ENCODE measurements at places on chromosomes 2 and 18.

- DNase-seq = no peak
These were observed 184.7 kb downstream of the MYCN start for GRCh38 chr2:16124881-16125613.

DNA sequence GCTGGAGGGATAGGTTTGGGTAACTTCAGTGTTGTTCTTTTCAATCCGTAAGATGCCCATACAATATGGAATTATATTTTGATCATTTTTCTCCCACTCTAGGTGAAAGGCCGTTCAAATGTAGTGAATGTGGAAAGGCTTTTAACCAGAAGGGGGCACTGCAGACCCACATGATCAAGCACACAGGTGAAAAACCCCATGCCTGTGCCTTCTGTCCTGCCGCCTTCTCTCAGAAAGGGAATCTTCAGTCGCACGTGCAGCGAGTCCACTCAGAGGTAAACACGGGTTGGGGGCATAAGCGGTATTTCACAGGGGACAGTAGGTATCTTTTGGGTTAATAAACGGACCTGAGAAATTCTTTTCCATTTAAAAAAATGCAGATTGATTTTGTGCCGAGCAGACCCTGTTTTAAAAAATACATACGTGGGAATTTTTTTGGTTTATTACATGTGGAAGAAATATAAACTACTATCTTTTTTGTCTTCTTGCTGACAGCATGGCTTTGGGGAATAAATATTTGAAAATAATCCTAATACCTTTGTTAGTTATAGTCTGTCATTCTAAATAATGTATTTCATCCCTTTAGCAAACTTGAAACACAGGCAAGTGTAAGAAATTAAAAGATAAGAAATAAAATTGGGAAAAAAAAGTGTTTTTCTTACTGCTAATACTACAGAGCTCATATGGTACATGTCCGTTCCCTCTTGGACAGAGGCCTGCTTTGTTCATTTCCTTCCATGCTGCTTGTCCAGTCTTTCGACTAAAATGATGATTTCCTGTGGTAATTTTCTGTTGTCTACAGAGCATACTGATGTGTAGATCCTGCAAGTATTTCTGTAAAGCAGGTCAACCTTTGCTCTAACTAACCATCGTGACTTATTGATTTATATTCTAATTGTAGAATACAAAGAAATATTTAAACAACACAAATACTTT, 53.3 kb downstream of the ZNF236 start:
- DNase-seq = peak; percentile 48

- DNase-seq = no peak
These were observed 158.0 kb downstream of the BARD1 start for GRCh38 chr2:214651451-214651850.

- DNase-seq = no peak
These were observed 215.2 kb downstream of the MCFD2 start for GRCh38 chr2:46700435-46700834.

DNA sequence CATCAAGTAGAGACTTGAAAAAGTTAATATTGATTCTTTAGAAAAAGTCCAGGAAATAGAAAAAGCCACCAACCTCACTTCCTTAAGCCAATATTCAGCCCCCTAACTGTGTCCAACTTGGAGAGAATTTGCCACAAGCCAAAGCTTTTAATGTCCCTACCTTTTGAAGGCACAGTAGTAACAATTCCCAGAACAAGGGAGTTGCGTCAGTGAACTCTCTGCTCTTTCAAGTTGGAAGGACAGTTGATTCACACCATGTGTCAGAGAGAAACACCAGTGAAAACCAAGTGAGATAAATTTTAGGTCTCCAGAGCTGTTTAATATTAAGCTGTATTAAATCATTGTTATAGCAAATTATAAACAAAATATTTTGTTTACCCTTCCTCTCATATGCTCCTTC, 66.1 kb downstream of the EXOC6B start:
- no peak for DNase-seq

- DNase-seq = no peak
These were observed 68.1 kb downstream of the DNER start for GRCh38 chr2:229646186-229646723.

DNA sequence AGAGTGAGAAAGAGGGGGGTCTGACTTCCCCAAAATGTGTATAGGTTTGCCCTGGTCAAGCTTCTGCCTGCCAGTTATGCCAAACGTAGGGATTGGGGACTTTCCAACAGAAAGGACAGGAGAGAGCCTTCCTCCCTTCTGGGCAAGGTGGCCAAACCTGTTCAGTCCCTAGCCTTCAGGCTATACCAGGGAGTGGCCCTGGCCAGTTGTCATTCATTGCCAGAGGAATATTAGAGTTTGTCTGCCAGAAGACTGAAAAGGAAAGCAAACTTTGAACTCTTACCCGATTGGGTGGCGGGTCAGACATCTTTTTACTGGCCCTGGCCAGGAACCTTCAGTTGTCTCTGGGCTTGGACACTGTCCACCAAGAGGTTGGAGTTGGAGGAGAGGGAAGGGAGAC, 22.1 kb downstream of the RAB3GAP1 start:
- no peak for DNase-seq

- DNase-seq = no peak
These were observed 31.5 kb downstream of the TRABD2A start for GRCh38 chr2:84849271-84849952.

- no peak for DNase-seq
These were observed 173.7 kb downstream of the SP3 start for GRCh38 chr2:173791502-173791901.

DNA sequence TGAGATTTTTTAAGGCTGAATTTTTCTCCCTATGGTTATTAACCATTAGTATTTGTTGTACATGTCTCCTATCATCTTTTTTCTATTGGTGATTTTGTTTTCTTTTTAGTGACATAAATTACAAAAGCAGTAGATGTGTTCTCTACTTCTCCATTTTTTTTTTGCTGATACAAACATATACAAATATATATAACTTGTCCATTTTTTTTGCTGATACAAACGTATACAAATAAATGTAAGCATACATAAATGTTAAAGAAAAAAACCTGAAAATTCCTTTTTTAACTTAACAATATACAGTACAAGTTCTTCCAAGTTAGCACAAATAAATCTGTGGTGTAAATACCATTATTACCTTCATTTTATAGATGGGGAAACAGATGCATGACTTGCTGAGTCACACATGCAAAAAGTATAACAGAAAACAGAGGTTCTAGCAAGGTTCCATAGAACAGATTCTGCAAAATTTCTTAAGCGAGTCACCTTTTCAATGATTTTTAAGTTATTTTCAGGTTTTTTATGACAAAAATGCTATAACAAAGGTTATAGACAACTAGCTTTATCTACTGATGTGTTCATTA, 2.1 kb downstream of the MSGN1 start:
- no peak for DNase-seq

- DNase-seq = no peak
These were observed 99.5 kb downstream of the EPB41L3 start for GRCh38 chr18:5444269-5444668.

DNA sequence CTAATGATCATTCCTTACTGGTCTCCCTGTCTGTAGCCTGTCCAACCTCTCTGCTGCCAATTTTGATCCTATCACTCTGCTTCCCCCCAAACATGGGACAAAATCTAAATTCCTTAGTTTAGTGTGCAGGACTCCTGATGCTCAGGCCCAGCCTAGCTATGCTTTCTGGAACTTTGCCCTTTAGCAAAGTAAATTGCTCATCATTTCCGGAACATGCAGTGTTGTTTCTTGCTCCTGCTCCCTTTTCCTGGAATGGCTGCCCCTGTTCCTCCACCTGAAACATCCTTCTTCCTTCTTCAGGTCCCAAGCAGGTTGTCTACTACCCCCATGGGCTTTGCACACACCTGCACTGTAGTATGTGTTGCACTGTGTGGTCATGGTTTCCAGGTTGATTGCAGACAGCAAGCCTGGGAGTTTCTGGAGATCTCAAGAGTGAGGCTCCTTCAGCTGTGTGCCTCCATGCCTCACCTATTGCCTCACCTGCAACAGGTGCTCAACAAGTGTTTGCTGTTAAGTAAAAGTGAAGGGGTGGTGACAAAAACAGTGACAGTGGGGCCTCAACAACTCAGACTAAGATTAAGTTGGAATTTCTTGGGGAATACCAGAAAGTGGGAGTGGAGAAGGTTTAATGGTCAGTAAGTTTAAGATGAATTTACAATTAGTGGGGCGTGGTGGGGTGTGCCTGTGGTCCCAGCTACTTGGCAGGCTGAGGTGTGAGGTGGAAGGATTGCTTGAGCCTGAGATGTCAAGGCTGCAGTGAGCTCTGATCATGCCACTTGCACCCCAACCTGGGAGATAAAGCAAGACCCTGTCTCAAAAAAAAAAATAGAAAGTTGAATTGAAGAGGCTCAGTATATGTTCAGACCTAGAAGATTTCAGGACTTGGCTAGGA, 120.0 kb downstream of the DNAH6 start:
- no peak for DNase-seq

- DNase-seq = no peak
These were observed 388 bp downstream of the DTNA start for GRCh38 chr18:34710458-34710914.

DNA sequence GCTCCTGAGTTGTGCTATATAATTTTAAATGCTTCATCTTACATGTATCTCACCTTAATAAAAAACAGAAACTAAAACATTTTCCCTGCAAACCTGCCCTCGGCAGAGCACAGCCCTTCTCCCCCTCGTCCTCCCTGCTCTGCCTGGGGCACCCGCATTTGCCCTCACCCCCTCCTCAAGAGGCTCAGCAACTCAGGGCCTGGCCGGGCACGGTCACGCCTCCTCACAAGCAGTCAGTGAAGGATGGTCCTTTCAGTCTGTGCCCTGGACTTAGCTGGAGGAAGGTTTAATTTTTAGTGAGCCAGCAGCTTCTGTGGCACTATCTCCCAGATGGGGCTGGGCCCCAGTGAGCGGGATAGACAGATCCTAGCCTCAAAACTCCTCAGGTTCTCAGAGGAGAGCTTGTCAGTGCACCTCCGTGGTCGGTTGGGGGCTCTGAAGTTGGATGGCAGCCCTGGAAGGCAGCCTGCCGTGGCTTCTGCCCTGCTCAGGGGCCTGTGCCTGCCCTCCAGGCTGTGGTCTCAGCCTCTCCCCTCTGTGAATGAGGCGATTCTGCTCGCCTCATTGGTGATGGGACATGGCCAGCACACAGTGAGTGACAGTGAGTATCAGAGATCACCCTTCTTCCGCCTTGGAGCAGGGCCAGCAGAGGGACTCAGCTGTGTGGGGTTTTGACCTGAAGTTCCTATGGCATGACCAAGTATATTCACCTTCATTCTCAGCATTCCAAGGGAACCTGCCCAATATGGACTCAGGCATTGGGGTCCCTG, 56.3 kb upstream of the AFF3 start:
- DNase-seq = no peak

GRCh38 chr2:128324008-128324896, 5.6 kb upstream of the HS6ST1 start:
- peak; percentile 27 for DNase-seq

DNA sequence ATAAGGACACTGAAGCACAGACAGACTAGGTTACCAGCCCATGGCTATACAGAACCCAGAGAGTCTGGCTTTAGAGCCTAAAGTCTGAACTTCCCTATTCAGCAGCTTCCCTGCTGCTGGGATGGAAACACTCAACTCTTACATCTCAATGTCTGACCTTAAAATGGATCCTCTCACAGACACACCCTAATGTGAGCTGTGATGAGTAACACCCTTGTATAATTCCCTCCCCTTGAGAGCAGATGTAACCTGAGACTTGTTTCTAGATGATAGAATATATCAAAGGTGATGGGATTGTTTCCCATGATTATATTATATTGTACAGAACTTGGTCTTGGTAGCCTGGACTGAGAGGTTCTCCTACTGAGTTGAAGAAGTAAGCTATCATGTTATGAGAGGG, 577.1 kb upstream of the KLHL29 start:
- no peak for DNase-seq

- no peak for DNase-seq
These were observed 24.7 kb downstream of the IL1B start for GRCh38 chr2:112811841-112812306.

- DNase-seq = no peak
These were observed 84.1 kb downstream of the NDUFA10 start for GRCh38 chr2:239940861-239941570.

GRCh38 chr2:96733931-96734330, 5.9 kb downstream of the LMAN2L start:
- DNase-seq = no peak

All from retina (tissue), 1 donor.